ENCODE measurements at places on chromosomes 6 and 20. TPM values are rescaled to one million over a fixed set of nuclear protein-coding genes. Genes with fewer than 3 reads are reported as not detected.

RNF182 gene
- not detected for total RNA-seq

PPP1R3G gene
- total RNA-seq = not detected

C6orf132 gene
- 0.18 TPM for total RNA-seq

HTR1E gene
- not detected for total RNA-seq

GPR63 gene
- 3.1 TPM for total RNA-seq

SNAP91 gene
- total RNA-seq = not detected

STMND1 gene
- total RNA-seq = not detected

GSTA5 gene
- not detected for total RNA-seq

PRND gene
- total RNA-seq = not detected

PPIL1 gene
- total RNA-seq = 30.8 TPM

ADGRF5 gene
- not detected for total RNA-seq

C4B gene
- 3.5 TPM for total RNA-seq

HLA-DMB gene
- total RNA-seq = 22.7 TPM

CBFA2T2 gene
- total RNA-seq = 12.3 TPM

SLC4A11 gene
- total RNA-seq = 5.4 TPM

TNFRSF6B gene
- total RNA-seq = not detected

TBX18 gene
- total RNA-seq = not detected

C20orf141 gene
- total RNA-seq = not detected

TRIM38 gene
- total RNA-seq = 19.0 TPM

MDFI gene
- total RNA-seq = not detected

CGA gene
- not detected for total RNA-seq

DEF6 gene
- 194 TPM for total RNA-seq

ALDH8A1 gene
- total RNA-seq = 2.5 TPM

CTCFL gene
- not detected for total RNA-seq

KCNK16 gene
- not detected for total RNA-seq

ARG1 gene
- not detected for total RNA-seq

BTN1A1 gene
- total RNA-seq = not detected

EMILIN3 gene
- total RNA-seq = not detected

VIP gene
- total RNA-seq = not detected

FITM2 gene
- total RNA-seq = 2.5 TPM

GSTA3 gene
- not detected for total RNA-seq

PROKR2 gene
- not detected for total RNA-seq

MEP1A gene
- total RNA-seq = not detected

RBL1 gene
- total RNA-seq = 67.3 TPM

SMPD2 gene
- 14.3 TPM for total RNA-seq

SLC18B1 gene
- 6.4 TPM for total RNA-seq

MROH8 gene
- total RNA-seq = 2.3 TPM

Measured in activated CD8-positive, alpha-beta memory T cell treated with anti-CD3 and anti-CD28 coated beads, Interleukin-2, amount 10 ng/mL, durations not matched to agents 7 days and 5 days (primary cell).